AG10803 (cell line): ENCODE measurements at places on chromosomes 6 and 20.

- peak; percentile 19 for DNase-seq
These were observed 712 bp downstream of the ABHD16A start for GRCh38 chr6:31702405-31702818.

GRCh38 chr20:10659651-10660601 lies 13.9 kb downstream of the JAG1 start:
- no peak for DNase-seq

DNA sequence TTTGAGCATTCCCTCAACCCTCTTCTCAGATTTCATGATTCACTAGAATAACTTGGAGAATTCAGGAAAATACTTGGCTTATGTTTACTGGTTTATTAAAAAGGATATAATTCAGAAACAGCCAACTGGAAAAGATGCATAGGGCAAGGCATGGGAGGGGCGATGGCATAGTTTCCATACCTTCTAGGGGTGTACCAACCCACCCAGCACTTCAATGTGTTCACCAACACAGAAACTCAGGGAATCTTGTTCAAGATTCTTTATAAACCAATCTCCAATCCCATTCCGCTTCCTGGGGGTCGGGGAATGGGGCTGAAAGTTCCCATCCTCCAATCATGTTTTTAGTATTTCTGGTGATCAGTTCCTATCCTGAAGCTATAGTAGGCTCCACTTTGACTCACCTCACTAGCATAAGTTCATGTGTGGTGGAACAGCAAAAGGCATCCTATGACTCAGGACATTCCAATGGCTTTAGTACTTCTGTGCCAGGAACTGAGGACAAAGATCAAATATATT lies 164.4 kb downstream of the SIM1 start:
- DNase-seq, result peak; percentile 97

- DNase-seq, result peak; percentile 34
These were observed 64.1 kb upstream of the FBXO30 start for GRCh38 chr6:145878591-145879295.

GRCh38 chr6:28981431-28981832 lies 23.7 kb downstream of the ZNF311 start:
- peak; percentile 57 for DNase-seq
